ENCODE measurements at places on chromosomes 3 and 15. TPM values are rescaled to one million over a fixed set of nuclear protein-coding genes. Genes with fewer than 3 reads are reported as not detected.

DNA sequence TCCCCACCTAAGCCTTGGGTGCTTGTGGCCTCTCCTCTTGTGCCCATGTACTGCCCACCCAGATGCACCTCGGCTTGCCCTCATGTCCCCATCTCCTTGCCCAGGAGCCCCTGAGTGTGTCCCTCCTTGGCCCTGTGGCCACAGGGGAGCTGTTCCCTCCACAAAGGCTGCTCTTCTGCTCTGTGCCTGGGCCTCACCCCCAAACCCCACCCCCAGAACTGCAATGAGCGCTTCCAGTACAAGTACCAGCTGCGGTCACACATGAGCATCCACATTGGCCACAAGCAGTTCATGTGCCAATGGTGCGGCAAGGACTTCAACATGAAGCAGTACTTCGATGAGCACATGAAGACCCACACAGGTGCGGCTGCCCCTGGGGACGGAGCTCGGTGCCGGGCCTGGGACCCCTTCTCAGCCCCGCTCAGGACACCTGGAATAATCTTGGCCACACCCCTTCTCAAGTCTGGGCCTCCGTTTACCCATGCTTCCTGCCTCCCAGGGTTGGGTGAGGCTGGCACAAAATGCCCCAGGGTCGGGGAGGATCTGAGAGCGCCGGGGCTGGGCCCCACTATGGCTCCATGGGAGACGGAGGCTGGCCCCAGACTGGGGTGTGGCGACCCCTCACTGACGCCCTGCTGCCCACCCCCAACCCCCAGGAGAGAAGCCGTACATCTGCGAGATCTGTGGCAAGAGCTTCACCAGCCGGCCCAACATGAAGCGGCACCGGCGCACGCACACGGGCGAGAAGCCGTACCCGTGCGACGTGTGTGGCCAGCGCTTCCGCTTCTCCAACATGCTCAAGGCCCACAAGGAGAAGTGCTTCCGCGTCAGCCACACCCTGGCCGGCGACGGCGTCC is 10.3 kb downstream of the ZBTB47 start:
- no peak for DNase-seq

DNA sequence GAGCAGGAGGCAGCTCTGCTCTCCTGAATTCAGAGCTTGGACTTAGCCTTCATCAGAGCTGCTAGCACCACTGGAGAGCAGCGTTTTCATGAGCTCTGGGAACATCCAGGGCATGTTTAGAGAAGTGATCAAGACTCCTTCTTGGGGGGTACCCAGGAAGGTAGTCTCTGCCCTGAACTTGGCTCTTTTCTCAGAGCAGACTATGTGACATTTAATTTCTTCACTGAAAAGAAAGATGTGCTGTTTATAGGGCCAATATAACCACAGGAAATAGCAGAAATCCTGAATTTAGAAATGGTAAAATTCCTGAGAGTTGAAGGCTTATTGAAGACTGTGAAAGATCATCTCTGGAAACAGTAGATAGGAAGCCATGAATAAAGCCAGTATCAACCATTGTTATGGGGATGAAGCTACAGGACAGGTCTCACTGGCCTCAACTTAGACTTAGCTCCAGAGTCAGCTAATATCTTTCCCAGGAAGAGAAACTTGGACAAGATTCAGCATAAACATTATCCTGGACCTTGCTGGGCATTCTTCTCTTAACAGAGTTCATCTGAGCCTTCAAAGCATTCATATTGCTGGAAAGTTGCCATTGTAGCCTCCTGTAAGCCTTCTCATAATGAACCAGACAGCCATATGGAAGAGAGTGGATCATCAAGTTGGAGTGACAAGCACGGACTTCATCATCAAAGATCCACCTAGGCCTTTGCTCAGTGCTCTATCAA is 386.6 kb upstream of the THBS1 start:
- no peak for DNase-seq

PARL gene
- polyA plus RNA-seq, result 65.0 TPM

STXBP5L gene
- polyA plus RNA-seq, result 0.19 TPM

TEX55 gene
- polyA plus RNA-seq, result not detected
